ENCODE measurements at places on chromosomes 6 and 20.
A peak's percentile ranks its signal among the peaks of the same experiment; 100 is the strongest.

GRCh38 chr6:81063891-81064290, 688.6 kb downstream of the TENT5A start:
- no peak for DNase-seq

DNA sequence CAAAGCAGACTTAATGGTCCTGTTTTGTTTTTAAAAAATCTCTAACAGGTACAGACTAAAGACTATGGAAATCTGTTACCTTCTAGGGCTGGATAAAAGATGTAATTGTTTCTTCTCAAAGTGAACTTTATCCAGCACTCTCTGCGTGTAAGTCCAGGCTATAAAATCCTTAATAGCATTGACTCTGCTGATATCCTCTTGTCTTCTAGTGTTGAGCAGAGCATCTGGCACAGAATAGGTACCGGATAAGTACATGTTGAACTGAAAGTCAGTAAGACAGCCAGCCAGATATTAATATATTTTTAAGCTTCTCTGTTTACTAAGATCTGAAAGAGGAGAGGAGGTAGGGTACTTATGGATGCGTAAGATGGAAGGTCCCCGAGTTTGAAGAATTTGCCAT, 262.3 kb downstream of the TBC1D7 start:
- DNase-seq = no peak

GRCh38 chr6:126361832-126362440, 22.0 kb downstream of the CENPW start:
- no peak for DNase-seq

- DNase-seq = no peak
These were observed 50.2 kb downstream of the NCOA3 start for GRCh38 chr20:47551841-47552240.

DNA sequence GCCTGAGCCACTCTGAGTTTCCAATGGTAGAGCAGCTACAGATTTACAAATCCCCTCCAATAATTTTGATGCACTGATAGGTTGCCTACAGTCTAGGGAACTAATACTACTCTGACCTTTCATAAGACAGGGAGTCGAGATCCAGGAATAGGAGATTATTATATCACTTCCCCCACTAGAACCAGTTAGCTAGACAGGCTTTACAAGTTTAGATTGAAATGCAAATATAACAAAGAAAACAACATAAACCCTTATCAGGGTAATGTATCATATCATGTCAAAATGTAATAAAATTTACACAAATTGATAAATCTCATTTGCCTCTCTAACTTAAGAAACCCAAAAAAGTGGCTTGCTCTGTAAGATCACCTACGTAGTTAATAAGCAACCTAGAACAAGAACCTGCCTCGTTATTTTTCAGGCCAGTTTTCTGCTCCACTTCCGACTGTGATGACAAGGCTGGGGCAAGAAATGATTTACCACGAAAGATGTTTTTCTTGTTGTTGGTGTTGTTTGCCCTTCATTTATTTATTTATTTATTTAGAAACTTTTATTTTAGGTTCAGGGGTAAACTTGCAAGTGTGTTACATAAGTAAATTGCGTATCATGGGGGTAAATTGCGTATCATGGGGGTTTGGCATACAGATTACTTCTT, 504.2 kb upstream of the ID4 start:
- no peak for DNase-seq

DNA sequence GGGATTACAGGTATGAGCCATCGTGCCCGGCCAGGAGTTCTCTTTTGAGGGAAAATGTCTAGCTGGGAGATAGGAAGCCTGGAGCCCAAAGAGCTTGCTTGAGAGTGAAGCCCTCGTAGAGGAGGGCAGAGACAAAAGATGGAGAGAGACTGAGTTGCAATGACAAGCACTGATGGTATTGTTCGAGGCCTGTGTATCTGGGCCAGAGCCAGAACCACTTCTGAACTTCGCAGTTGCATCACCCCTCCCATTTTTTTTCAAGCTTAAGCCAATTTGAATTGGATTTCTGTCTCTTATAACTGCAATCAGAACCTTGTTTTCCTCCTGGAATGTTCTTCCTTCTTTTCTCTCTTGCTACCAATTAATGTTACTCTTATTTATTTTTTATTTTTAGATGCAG, 83.1 kb downstream of the KCNB1 start:
- DNase-seq = no peak

- no peak for DNase-seq
These were observed 8.5 kb downstream of the CD164 start for GRCh38 chr6:109373762-109374161.

- no peak for DNase-seq
These were observed 681.4 kb downstream of the TENT5A start for GRCh38 chr6:81071121-81071520.

GRCh38 chr6:11094411-11094851, 797 bp downstream of the SMIM13 start:
- DNase-seq = peak; percentile 16

GRCh38 chr6:137995371-137995770, 111.8 kb downstream of the PERP start:
- no peak for DNase-seq

GRCh38 chr6:146111881-146112450, 83.1 kb downstream of the GRM1 start:
- no peak for DNase-seq

DNA sequence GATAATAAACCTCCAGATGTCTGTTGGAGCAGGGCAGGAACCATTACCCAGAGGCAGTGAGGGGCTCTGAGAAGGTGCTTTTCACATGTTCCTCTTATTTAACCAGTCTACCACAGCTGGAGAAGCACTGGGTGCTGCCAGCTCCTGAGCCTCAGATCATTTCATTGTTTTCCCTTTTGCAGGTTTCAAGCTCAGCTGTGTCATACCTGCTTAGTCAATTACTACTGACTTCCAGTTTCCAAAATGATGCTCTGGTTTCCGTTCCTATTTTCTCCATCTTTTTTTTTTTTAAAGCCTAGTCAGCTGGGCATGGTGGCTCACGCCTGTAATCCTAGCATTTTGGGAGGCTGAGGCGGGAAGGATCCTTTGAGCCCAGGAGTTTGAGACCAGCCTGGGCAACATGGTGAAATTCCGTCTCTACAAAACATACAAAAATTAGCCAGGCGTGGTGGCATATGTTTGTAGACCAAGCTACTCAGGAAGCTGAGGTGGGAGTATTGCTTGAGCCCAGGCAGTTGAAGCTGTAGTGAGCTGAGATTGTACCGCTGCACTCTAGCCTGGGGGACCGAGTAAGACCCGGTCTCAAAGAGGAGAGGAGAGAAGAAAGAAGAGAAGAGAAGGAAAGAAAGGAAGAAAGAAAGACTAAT, 6.7 kb downstream of the FLOT1 start:
- DNase-seq = no peak

DNA sequence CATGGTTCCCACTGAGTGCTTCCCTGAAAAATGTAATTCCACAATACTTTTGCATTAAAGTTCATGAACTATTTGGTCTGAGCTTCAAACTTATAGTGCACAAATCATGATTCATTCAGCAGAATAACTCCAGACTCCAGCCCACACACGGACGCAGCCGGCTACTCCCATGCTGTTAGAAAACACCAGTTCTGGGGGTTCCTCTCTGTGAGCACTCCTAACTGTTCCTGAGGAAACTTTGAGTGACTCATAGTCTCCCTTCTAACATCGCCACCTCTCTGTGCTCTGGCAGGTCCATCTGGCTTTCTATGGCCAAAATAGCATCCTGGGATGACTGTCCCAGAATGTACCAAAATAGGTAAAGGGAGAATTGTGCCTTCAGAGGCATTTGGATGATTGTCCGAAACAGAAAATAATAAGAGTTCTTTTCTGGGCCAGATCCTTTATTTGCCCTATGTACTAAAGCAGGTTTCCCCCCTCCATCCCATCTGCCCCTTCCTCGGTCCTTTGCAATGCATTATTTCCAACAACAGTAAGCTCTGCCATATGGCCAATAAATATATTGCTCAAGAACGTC, 32.3 kb upstream of the LY86 start:
- no peak for DNase-seq

DNA sequence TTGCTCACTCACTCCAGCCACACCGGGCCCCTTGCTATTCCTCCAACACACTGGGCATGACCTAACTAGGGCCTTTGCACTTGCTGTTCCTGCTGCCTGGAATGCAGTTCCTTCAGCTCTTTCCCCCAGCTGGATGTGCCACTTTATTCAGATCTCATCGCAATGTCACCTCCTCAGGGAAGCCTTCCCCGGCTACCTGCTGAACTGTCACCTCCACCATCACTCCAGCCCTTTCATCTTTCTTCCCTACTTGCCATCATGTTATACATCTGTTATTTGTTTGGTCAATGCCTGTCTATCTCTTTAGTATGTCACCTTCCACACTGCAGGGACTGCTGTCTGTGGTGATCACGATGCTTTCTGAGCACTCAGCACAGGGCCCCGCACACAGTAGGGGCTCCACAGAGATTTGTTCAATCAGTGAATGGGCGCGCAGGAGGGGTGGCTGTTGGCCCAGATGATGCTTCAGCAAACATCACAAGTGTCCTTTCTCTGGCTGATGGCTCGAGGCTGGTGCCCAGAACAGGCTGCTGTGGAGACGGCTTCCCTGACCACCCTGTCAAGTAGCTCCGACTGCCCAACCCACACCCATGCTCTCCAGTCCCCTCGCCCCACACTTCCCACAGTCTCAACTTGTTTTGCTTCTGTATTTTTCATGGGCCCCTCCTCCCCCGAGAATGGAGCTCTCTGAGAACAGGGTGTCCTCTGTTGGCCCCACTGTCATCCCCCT, 31.8 kb downstream of the CEBPB start:
- DNase-seq = no peak

DNA sequence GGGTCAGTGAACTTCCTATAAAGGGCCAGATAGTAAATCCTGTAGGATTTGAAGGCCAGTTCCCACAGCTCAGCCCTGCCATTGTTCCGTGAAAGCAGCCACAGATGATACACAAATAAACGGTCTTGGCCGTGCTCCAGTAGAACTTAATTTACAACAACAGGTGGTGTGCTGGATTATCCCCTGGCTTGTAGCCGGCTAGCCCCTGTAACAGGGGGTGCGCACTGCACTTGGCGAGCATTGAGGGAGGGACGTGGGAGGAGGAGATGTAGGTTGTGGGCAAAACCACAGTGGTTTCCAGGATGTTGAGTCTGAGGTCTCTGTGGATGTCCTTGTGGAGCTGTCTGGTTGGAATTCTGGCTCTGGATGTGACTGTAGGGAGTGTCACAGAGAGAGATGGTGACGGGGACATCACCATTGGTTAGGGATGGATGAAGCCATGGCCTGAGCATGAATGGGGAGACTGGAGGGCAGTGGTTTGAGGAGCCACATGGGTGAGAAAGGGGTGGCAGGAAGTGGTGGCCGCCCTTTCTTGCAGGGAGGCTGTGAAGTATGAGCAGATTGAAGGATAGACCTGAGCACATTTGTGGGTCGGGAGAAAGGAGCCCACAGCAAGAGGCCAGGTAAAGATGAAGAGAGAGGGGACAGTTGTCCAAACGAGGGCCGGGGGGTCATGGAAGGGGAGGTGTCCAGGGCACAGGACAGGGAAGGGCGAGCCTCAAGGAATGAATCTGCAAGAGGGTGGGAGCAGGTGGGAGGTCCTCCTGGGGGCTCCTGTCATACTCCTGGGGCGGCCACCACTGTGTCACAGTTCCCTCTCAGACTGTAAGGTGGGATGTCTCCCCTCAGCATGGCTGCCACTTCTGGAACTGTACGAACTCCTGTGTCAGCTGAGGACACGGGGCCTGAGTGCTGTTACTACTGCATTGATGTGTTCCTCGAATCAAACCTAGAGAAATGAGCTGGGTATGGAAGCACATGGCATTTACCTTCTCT, 53.6 kb downstream of the CDH26 start:
- no peak for DNase-seq

DNA sequence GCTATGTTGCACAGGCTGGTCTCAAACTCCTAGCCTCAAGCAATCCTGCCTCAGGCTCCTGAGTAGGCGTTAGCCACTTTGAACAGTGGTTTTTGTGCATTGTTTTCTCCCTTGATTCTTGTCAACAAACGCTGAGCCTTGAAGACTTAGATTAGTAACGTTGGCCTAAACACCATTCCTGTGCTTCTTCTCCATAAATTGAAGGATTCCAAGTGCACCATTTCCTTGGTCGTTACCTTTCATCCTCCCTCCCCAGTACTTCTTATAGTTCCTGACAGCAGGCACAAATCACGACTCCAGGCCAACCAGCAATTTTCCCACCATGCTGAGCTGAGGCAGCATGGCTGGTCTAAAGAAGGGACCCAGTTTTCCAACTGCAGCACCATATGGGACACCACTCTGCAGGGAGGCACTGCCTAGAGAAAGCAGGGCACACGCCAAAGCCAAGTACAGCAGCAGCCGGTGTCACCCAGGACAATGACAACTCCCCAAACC, 8.9 kb downstream of the RPS10 start:
- no peak for DNase-seq

- no peak for DNase-seq
These were observed 45.2 kb downstream of the PLAGL2 start for GRCh38 chr20:32162351-32162750.

DNA sequence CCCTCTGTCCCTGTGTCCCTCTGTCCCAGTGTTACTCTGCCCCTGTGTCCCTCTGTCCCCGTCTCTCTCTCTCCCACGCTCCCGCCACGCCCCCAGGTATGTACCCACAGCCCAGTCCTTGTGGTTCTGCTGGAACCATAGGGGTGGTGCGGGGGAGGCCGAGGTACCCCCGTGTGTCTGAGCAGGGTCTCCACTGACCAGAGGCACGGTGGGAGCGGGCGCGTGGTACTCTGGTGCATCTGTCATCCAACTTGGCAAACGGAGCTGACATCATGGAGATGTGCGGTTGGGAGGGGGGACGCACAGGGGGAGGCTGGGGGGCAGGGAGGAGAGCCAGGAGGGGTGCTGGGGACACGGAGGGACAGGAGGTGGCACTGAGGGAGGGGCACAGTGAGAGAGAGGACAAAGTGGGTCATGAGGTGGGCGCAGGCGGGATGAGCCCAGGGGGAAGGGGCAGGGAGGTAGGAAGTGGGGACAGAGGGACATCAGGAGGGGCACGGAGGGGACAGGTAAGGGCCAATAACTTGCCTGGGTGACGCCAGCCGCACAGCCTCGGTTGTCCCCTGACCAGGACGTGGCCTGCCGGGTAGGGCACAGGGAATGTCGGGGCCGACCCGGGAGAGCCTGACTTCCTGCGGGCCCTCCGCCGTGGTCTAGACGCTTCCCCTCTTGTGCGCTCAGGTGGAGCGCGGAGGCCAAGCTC, 163.6 kb upstream of the PDE10A start:
- DNase-seq = no peak

- DNase-seq = no peak
These were observed 401.5 kb upstream of the SASH1 start for GRCh38 chr6:147941143-147941542.

DNA sequence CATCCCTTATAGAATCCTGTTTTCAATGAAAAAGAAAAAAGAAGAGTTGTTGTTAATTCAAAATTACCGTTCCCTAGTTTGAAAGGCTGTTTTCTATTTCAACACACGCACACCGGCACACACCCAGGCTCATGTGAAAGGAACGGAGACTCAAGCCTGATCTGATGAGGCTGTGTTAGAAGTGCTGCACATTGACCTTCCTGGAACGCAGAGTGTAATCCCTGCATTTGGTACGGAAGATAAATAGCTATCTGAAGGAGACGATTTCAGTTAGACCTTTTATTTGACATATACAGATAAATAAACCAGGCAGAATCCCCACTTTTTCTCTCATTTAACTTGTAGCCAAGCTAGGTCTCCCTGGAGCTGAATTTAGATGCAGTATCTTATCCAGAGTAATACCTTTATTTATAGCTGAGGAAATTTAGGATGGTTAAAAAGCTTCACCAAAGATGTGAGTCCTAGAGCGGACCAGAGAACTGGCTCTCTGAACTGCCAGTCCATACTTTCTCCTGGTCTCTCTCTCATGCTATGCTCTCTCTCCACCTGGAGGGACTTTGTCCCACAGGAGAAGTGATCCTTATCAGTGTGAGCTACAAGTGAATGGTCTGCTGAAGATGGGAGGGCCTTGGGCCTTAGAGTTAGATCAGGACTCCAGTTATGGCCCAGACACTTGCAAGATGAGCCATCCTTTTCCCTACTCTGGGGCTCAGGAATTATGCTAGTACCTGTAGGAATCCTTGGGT, 30.6 kb downstream of the MAP3K4 start:
- DNase-seq = no peak

All from stimulated activated CD8-positive, alpha-beta memory T cell treated with anti-CD3 and anti-CD28 coated beads, Interleukin-7, amount 100 ng/mL, for 24 hours (primary cell).